D721Med (cell line): ENCODE measurements at places on chromosomes 7 and 10.

GRCh38 chr7:101818287-101819071, 1.1 kb downstream of the CUX1 start:
- no peak for DNase-seq

DNA sequence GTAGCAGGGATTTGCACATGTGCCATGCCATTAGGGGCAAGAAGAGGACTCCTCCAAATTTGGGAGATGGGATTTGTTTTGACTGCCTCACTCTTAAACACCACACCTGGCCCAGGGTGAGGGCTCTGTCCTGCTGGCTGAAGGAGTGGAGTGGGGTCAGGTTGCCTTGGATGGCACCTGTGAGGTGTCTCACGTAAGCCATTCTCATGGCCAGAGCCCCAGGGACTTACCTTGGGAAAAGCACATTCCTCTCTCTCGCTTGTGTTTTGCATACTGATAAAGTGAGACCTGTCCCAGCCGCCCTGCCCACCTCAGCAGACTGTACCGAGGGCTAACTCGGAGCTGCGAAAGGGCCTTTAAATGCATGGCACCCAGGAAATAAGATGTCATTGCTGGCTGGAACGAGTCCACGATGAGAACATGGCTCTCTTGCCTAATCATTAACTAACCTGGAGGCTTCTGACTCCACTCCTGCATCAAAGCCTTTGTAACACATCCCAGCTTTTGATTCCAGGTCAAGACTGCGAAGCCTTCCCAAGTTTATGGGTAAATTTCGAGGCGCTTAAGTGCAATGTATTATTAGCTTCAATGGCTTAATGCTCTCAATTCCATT, 184.0 kb upstream of the RNF32 start:
- DNase-seq, result no peak

- no peak for DNase-seq
Observed at GRCh38 chr10:50613150-50613549, 10.6 kb downstream of the SGMS1 start.

DNA sequence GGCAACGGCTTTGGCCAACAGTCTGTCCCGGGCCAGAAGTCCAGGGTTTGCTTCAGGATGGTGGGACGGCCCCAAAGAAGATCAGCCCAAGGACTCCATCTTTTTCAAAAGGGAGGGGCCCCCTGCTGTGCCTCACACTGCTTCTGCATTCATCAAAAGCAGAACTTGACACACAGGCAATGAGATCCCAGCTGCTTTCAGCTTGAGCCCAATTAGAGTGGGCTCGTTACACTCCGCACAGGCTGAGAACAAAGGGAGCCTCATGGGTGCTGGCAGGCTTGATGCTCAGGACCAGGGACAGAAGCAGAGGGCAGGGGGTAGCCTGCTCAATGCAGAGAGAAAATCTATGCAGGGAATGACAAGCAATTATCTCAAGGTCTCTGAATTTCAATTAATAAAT, 45.5 kb downstream of the VOPP1 start:
- no peak for DNase-seq

GRCh38 chr7:6559896-6560295, 8.6 kb upstream of the GRID2IP start:
- DNase-seq, result no peak

- no peak for DNase-seq
Observed at GRCh38 chr7:138865843-138866242, 67.8 kb upstream of the ATP6V0A4 start.

GRCh38 chr7:22696541-22697228, 30.3 kb upstream of the IL6 start:
- DNase-seq, result no peak

DNA sequence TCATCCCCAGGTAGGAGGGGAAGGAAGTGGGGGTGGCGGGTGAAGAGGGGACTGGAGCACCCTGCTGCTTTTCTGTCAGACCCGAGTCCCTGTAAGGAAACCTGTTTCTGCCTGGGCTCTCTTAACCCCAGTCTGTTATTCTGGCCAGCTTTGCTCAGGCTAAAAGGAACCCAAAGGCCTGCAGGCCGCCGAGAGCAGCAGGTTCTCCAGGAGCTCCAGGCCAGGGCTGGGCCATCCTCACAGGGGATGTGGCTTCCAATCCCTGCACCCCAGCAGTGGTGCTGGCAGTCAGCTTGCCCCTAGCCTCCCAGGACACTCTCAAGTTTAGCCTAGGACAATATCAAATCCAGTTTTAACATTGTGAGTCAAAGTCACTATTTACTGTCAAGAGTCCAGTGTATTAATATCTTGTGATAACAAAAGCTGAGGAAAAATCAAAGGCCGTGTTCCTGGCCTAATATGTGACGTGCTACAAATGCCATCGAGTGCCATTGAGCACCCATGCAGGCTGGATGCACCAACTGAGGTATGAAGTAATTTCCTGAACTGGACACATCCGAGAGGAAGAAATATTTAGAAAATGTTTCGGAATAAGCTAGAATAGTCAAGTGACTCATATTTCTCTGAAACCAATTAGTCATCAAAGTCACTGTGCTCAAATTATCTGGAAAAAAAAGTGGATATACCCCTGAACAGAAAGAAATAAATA, 7.0 kb downstream of the PKD1L1 start:
- no peak for DNase-seq
